ENCODE measurements at places on chromosomes 5 and 9.

DNA sequence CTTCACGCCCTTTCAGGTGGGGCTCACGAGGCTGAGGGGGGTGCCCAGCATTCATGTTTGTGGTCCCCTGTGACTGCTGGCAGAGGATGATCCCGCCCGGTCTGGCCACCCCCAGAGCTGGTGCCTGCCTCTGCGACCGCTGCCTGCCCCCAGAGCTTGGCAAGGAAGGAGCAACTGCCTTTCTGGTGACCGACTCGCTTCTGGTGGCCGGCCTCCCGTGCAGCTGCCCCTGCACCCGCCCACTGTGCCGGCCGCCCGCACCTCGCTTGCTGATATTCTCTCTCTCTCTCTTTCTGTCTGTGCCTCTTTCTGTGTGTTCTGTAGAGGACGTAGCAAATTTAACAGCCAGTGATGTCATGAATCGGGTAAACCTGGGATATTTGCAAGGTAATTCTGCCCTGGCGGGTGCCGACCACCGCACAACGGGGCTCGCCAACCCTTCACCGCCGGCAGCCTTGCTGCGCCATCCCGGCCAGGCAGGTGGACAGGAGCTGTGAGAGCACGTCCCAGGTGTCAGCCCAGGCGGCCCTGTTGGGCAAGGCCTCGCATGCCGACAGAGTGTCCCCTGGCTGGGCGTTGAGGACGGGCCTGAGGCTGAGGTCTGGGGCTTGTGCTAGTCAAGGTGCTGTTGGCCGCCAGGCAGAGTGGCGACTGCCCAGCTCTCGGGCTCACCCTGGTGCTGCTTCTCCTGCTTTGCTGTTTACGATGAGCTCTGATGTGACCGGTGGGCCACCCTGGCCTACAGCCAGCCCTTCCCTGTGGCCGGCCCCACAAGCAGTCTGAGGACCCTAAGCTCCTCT is 86.0 kb downstream of the KCNT1 start:
- DNase-seq = no peak

DNA sequence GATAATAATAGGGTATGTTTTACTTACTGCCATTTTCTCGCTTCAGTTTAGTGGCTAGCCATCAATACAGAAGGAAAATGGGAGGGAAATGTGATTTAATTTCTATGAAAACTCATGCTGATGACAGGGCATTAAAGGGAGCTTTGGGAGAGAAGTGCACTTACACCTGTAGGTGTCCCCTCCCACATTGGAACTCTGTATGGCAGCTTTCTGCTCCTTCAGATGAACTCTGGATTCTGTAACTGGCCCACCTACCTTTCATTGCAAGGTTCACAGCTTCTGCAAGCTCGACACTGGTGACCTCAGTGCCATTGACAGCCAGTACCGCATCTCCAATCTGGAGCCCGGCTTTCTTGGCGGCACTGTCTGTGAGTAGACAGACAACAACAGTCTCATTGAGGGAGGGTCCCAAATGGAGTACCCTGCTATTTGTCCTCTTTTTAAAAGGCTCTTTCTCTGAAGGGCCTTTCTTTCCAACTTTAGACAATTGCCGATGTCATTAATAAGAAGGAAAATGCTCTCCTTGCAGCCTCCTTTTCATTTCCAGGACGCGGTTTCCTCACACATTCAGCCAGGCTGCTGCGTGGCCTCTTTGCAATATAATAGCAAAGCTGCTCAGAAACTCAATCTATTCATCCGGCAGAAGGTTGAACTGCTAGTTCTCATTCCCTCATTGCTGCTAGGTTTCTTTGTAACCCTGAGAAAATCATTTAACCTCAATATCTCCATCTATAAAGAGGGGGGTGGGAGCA is 63.6 kb downstream of the NUDT12 start:
- no peak for DNase-seq

DNA sequence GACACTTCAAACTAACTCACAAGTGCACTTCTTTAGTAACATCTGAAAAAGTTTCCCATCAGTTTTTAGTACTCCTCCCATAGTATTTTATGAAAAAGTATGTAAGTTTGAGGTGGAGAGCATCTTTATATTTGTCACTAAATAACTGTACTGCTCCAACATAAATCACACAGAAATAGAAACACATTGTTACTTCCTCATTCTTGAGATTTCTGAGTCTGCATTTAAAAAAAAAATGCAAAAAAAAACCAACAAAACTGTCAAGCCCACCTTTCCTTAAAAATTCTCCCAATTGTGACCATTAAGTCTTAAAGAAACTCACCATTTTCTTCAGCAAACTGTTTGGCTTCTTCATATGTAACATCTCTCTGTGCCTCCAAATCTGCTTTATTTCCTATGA is 18.7 kb downstream of the RAB14 start:
- no peak for DNase-seq

- no peak for DNase-seq
These were observed 28.4 kb downstream of the ELP1 start for GRCh38 chr9:108905494-108905893.

DNA sequence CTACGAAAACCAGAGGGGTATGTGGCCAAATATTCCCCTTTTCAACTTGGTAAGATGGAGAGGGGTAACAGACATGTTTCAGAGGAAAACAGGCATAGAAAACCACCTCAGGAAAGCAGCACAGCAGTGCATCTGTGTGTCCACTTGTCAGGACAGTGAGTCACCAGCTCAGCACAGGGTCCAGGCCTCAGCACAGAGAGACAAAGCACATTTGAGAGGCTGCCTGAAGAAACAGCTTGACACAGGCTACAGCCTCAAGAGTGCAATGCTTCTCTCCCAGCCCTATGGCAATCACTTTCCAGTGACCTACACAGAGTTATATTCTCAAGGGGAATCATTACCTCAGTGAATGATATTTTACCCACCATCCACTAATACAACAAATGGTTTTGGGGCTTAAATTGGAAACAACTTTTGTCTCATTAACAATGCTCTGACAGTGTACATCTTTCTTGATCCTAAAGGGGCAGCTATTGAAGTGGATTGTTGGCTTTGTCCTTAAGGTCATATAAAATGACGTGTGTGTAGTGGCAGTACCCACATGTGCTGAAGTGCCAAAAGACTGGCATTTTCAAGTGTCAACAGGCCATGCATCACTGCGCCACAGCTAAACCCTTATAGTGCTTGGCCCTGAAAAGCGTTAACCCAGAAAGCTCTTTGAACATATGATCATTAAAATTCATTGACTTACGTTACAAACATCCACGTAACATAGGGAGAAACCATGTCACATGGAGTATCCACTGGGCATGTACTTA is 46.4 kb downstream of the ERMP1 start:
- DNase-seq = peak; percentile 31

DNA sequence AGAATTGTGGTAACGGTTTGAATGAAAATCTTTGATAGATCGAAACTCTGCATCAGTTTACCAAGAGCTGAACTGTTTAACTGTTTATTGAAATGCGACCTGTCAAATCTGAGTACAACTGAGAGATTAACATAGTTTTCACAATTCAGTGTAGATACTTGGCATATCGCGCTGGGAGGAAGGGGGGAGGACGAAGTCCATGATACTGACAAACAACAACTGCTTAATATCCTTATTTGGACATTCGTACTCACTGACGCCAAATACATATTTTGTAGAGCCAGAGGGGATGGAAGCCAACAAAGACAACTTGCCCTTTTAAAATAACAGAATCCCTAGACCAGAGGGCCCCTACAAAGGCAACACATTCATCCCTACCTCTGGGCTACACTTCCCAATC is 93.2 kb downstream of the GLIS3 start:
- peak; percentile 85 for DNase-seq

GRCh38 chr9:131366761-131367401 is 27.0 kb upstream of the PRRC2B start:
- DNase-seq = peak; percentile 60

DNA sequence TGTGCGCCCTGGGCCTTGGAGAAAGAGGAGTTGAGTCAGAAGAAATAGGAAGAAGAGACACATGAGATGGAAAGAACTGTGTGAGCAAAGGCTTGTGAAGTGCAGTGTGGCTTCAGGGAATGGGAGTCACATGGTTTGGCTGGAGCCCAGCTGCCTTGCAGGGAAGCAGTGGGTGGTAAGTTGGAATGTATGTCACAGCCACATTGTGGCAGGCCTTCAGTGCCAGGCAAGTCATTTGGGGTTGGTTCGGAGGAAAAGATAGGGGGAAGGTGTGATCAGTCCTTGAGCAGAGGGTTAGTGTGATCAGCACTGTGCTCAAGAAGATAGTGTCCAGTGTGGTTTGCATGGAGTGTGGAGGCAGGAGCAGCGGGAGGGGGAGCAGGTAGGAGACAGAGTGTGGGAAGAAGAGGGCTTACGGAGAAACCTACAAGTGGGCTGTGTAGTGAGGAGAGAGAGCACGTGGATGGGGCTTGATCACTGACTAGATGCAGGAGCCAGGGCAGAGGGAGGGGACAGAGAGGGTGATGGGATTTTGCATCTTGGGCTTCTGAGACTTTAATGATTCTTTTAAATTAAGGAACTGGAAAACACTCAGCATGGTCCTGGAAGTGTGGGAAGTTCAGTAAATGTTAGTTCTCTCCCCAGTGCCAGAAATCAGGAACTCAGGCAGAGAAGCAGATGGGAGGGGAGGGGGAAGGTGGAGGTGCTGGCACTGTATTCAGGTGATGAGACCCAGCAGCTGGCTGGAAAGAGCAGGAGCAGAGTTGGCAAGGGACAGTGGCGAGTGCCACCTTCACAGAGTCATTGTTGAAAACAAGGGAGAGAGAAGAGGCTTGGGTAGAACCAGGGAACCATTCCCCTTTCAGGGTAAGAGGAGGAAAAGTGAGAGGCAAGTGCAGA is 46.6 kb downstream of the ARHGAP26 start:
- peak; percentile 79 for DNase-seq

DNA sequence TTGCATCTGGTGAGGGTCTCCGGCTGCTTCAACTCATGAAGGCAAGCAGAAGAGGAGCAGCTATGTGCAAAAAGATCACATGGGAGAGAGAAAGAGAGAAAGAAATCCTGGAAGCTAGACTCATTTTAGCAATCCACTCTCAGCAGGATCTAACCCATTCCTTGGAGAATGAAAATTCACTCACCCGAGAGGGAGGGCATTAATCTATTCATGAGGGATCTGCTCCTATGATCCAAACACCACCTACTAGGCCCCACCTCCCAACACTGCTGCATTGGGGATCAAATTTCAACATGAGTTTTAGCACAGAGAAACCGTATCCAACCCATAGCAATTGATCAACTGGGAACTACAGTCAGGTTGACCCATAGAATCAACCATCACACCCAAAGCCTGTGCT is 98.1 kb upstream of the SV2C start:
- DNase-seq = no peak

- DNase-seq = no peak
These were observed 33.8 kb upstream of the COL15A1 start for GRCh38 chr9:98909935-98910334.

GRCh38 chr5:170986598-170986997 is 124.8 kb downstream of the RANBP17 start:
- peak; percentile 20 for DNase-seq

DNA sequence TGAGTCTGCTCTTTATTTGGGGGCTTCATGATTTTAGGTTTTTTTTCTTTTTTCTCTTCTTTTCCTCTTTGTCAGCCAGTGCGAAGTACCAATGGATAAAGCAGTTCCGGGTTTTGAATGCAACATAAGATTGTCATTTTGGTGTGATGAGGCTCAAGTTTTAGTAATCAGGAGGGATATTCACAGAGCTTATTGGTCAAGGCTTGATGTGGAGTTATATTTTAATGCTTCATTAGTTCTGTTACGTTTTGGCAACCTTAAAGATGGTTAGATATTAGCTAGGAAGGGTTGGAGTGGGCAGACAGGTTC is 1.4 kb downstream of the PIK3R1 start:
- peak; percentile 34 for DNase-seq

GRCh38 chr5:156670615-156671014 is 179.5 kb upstream of the PPP1R2B start:
- no peak for DNase-seq

- peak; percentile 25 for DNase-seq
These were observed 245.6 kb downstream of the LURAP1L start for GRCh38 chr9:13020146-13021040.

GRCh38 chr5:91977579-91977978 is 594.5 kb upstream of the ARRDC3 start:
- no peak for DNase-seq

DNA sequence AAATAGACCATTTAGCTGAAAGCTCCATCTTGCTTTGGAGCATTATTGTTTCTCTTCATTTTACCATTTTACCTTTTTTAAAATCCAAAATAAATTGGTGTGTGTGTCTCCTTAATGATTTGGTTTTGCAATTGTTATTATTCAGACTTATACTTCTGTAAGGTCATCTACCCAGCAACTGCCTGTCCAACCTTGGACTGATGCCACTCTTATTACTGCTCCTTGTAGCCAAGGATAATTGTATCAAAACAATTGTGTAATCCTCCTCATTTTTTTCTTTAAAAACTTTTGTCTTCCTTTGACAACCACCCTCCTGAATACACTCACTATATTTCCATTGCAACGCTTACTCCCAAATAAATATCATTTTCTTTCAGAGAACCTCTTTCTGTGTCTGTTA is 30.3 kb upstream of the HMGCR start:
- no peak for DNase-seq
